Right forelimb (tissue), 1 donor: ENCODE measurements at places on chromosomes 11 and 22.

- DNase-seq: no peak
Observed at GRCh38 chr11:2780850-2781407, 81.1 kb upstream of the KCNQ1OT1 start.

DNA sequence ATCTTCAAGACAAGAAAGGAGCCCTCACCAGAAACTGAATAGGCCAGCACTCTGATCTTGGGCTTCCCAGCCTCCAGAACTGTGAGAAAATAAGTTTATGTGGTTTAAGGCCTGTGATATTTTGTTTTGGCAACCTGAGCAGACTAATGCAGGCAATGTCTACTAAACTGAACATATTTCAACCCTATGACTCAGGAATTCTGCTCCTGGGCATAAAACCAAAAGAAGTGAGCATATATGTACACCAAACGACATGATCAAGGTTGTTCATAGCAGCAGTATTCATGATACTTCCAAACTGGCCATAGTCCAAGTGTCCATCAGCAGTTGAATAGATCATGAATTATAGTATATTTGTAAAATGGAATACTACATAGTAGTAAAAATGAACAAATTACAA lies 29.0 kb downstream of the CSNK2A3 start:
- DNase-seq: no peak

GRCh38 chr11:44818110-44818509 lies 91.3 kb downstream of the TSPAN18 start:
- DNase-seq: no peak

GRCh38 chr11:64734811-64735724 lies 8.9 kb downstream of the RASGRP2 start:
- no peak for DNase-seq

GRCh38 chr11:37087650-37088572 lies 489.9 kb upstream of the RAG2 start:
- no peak for DNase-seq

DNA sequence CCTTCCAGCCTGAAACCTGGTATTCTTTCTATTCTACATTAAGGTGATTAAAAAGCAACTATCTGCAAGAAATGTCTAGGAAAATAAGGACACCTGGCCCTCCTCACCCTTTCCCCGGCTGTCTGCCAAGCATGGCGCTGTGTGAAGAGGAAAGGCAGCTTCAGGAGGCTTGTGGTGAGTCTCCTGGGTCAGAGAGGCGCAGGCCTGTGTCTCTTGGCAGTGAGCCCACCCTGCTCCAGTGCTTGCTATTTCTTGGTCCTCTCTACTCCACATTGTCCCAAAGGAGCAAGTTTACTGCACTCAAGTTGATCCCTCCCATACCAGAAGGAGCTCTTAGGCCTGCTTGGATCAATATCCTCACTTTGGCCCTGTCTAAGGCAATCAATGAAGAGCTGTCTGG lies 520.7 kb upstream of the B3GAT1 start:
- no peak for DNase-seq

GRCh38 chr11:7604331-7604955 lies 68.9 kb downstream of the CYB5R2 start:
- no peak for DNase-seq

DNA sequence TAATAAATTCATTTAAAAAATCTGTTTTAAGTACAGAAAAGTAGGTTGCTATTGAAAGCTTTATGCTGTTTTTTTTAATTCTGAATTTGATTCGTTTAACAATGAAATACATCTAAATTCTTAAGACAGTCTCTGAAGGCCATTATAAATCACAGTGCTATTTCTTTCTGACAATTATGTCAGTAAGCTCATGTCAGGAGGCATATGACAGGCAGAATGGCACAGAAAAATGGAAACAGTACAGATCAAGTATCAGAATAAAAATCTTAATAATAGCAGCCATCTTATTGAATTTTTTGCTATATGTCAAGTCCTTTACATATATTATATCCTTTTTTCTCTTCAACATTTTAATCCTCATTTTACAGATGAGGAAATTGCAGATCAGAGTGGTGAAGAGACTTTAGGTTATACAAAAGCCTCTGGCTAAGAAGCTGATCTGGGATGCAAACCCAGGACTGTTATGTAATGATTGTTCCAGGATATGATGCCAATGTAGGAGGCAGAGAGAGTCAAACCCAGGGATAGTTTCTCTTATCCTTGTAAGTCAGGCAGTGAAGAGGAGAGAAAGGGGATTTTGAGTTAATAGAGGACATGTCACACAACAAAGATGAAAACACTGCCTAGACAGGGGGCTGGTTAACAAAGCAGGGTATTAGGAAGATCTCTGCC lies 283.1 kb upstream of the CCDC90B start:
- DNase-seq: no peak

GRCh38 chr11:125128450-125128849 lies 17.0 kb upstream of the TMEM218 start:
- DNase-seq: no peak

DNA sequence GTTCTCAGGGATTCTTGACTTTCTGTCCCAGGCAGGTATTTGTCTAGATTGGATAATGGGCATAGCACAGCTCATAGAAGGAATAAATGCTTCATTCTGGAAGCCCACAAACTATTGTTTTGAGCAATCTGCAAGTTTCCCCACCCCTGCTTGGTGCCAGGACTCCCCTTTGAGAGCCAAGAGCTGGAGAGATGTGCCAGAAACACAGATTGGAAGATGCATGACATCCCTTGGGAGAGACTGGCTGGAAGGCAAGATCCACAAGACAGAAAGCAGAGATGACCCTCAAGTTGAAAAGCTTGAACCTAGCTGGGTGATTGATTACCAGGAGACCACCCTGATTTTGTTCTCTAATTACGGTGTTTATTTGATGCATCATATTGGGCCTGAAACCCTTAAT lies 89.2 kb upstream of the E2F8 start:
- DNase-seq: no peak

DNA sequence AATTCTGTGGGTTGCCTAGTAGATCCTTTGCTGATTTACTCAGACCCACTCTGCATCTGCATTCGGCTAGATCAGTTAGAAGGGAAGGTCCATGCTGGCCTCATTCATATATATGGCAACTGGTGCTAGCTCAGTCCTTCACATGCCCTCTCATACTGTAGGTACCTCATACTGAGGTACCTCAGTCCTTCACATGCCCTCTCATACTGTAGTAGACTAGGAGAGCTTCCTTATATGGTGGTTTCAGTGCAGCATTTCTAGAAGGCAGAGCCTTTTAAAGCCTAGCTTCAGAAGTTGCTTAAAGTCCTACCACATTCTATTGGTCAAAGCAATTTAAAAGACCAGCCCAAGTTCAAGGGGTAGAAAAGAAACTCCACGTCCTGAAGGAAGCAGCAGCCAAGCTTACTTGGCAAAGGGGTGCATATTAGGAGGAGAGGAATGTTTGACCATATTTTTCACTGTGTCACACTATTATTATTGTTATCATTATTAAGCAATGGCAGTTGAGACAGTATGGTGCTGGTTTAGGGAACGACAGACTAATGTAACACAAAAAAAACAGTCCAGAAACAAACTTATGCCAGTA lies 356.4 kb downstream of the DYNC2H1 start:
- no peak for DNase-seq

DNA sequence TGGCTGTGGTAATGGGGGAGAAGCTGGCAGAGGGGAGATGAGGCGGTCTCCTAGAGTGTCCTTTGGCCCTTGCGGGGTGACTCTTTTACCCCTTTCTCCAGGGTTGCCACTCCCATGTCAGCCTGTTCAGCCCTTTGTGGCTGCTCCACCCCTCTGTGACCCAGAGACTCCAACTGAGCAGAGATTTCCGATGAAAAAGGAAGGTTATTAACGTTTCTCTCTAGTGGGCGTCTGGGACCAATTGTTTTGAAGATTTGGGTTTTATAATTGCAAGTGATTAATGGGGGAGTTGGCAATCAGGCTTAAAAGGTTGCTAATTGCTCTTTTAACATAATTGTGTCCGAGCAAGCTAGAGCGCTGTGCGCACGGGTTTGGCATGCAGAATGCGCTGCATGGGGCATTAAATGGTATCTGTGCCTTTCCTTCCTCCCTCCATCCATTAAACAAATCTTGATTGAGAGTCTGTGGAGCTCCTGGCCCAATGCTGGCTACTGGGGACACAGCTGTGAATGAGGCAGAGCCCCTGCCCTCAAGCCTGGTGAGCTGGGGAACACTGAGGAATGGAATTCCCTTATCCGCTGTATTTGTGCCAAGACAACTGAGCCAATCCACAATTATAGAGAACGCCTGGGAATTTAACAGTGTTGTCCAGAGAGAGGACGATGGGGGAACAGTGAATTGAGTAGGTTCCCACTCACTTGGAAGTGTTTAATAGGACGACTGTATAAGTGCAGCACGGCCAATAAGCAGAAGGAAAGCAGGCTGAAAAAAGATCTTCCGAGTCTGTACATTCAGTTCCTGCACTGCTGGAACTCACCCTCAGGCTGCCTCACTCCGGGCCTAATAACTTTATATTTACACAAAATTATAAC lies 295.9 kb downstream of the MIAT start:
- no peak for DNase-seq

DNA sequence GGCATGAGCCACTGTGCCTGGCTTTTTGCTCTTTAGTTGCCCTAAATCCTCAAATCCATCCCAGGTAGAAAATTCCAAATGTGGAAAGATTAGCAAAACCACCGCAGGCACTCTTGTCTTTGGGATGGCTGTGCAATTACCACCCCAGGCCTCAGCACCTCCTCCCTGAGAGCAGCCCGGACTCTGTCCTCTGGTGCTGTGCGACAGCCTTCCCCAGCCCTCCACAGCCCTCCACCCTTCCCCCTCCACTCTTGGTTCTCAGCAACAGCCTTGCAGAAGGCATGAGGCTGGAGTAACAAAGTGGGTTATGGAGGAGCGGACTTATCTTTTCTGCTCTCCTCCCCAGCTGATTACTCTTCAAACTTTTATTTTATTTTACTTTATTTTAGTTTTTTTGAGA lies 44.7 kb upstream of the YWHAH start:
- no peak for DNase-seq

- DNase-seq: no peak
Observed at GRCh38 chr11:20483931-20484330, 96.4 kb downstream of the PRMT3 start.

DNA sequence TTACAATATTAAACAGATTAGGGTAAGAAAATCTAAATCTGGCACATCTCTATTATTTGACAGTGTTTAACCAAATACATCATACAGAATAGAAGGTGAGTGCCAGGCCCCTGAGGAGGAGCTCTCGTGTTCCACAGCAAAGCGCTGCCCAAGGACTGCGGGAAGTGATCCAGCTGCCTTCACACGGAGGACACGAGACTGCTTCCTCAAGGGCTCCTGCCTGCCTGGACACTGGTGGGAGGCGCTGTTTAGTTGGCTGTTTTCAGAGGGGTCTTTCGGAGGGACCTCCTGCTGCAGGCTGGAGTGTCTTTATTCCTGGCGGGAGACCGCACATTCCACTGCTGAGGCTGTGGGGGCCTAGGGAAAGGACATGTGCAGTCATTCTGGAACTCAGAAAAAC lies 71.1 kb downstream of the NCAPD3 start:
- no peak for DNase-seq

GRCh38 chr22:36413022-36413775 lies 25.4 kb upstream of the MYH9 start:
- no peak for DNase-seq

- peak; percentile 91 for DNase-seq
Observed at GRCh38 chr22:43385770-43386641, 25.8 kb upstream of the MPPED1 start.

DNA sequence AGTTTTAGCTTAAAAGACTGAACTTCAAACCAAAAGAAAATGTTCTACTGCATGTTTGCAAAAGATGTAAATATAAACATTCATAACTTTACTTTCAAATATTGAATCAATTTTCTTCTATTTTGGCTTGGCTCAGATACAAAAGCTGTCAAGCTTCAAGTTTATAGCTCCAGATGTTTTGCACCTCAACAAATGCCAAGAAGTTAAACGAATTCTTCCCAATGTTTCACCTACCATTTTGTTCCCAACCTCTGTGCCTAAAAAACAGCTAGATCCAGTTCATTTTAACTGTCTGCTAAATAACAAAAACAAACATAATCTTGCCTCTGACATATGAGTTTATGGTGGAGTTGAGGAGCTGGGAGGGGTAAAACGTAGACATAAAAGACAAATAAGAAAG lies 76.5 kb downstream of the RAB30 start:
- DNase-seq: no peak

DNA sequence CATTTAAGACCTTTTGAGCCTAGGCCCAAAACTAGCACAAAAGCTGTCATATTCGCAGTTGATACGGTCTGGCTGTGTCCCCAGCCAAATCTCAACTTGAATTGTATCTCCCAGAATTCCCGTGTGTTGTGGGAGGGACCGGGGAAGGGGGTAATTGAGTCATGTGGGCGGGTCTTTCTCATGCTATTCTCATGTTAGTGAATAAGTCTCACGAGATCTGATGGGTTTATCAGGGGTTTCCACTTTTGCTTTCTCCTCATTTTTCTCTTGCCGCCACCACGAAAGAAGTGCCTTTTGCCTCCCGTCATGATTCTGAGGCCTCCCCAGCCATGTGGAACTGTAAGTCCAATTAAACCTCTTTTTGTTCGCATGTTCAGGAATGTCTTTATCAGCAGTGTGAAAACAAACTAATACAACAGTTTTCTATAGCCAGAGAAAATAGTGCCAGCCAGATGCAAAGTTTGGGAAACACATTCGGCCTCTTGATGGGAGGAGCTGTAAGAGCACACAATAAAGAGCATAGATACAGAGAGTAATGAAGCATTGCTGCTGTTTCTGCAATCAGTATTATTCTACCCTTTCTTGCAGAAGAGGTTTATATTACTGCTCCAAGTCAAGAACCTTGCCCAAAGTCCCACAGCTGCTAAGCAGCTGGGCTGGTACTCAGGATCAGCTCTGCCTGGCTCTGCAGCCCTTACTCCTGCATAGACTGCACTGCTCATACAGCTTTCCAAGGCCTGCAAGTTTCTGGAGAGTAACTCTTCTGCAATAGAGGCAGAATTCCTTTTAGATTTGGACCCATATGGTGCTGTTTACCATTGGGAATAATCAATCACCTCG lies 2.0 kb upstream of the ZNF195 start:
- DNase-seq: no peak

DNA sequence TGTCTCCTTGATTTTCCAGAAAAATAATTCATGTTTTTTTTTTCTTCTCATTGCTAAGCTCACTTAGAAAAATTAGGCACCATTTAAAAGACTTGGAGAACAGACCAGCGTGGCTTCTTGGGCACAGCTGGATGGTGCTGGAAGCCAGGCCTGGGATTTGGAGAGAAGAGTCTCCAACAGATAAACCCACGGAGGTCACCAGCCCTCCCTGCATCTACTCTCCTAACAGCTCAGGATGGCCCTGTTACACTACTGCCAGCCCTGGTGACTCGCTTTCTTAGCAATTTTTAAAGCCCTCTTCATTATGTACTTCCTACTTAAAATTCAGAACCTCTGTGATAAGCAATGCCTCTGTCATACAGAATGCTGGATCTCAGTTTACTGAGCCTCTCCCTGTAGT lies 1.7 kb downstream of the PTH start:
- DNase-seq: no peak

DNA sequence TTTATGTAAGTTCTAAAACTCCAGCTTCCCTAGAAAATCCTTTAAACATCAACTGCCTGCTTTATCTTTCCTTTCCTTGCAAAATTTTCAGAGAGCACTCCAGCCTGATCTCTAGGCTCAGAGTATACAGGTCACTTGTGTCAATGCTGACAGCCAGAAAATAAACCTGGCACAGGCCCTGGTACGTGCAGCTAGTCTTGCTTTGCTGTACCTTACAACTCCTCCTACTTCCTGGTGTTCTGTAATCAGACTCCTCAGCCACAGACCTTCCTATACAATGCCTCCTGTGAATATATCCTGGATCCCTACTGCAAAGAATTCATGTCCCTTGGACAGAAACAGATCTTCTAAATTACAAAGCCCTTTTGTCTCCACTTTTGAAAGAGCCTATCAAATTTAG lies 24.2 kb upstream of the TMEM123 start:
- DNase-seq: no peak

- no peak for DNase-seq
Observed at GRCh38 chr11:8110396-8110795, 29.4 kb downstream of the TUB start.
